Non-pigmented ciliary epithelial cell (primary cell): ENCODE measurements at places on chromosomes 5 and 9.
A peak's percentile ranks its signal among the peaks of the same experiment; 100 is the strongest.

- DNase-seq: no peak
Measured at GRCh38 chr9:92760494-92760893, 4.1 kb downstream of the BICD2 start.

- no peak for DNase-seq
Measured at GRCh38 chr5:87399720-87400119, 13.0 kb downstream of the CCNH start.

- peak; percentile 87 for DNase-seq
Measured at GRCh38 chr5:95817430-95817829, 5.1 kb downstream of the GLRX start.

DNA sequence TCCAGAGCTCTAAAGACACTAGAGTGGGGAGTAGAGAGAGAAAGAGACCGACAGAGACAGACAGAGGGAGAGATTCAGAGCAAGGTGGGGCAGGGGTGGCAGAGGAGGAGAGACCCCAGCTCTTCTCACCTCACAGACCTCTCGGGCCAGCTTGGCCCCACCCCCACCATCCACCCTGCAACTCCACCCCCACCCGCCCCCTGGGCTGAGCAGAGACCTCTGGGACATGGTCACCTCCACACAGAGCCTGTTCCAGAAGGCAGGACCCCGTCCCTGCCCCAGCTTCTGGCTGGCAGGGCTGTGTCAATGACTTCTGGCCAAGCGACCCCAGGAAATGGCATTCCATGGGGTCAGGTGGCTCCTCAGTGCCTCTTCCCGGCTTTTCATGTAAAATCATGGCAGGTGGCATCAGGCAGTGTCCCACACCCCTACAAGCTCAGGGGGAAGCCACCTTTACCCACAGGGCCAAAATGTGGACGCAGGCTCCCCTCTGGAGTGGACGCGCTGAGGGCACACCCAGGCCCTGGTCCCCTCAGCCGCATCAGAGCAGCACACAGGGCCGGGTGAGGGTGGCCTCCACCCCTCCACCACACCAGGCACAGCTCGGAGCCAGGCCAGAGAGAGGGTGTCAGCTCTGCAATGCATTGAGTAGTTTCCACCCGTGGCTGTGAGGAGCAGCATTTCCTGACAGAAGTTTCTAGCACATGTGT, 131.2 kb upstream of the LPCAT1 start:
- DNase-seq: no peak

- no peak for DNase-seq
Measured at GRCh38 chr5:144864118-144864517, 693.4 kb downstream of the KCTD16 start.

GRCh38 chr5:66958980-66959641, 237.5 kb downstream of the CD180 start:
- peak; percentile 60 for DNase-seq

GRCh38 chr9:137490532-137491186, 31.5 kb upstream of the NSMF start:
- DNase-seq: no peak

- no peak for DNase-seq
Measured at GRCh38 chr5:56200971-56201666, 32.0 kb downstream of the ANKRD55 start.

- no peak for DNase-seq
Measured at GRCh38 chr5:600886-601541, 11.1 kb upstream of the CEP72 start.

GRCh38 chr5:175821790-175822211, 49.6 kb upstream of the CPLX2 start:
- no peak for DNase-seq

DNA sequence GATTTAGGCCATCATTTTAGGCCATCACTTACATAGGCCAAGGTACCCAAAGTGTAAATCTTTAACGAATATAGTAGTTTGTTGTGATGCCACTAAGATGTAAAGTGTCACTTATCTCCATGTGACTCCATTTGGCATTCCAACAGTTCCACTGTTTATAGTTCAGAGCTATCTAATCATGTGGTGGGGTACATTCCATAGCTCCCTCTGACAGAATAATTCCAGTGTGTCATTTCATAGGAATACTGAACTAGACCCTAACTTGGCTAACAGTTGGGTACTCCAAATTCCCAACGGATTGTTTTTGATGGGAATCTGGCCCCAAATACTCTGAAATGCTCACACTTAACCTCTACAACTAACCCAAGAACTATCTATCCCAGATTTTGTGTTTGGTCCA, 76.7 kb upstream of the FST start:
- DNase-seq: no peak

DNA sequence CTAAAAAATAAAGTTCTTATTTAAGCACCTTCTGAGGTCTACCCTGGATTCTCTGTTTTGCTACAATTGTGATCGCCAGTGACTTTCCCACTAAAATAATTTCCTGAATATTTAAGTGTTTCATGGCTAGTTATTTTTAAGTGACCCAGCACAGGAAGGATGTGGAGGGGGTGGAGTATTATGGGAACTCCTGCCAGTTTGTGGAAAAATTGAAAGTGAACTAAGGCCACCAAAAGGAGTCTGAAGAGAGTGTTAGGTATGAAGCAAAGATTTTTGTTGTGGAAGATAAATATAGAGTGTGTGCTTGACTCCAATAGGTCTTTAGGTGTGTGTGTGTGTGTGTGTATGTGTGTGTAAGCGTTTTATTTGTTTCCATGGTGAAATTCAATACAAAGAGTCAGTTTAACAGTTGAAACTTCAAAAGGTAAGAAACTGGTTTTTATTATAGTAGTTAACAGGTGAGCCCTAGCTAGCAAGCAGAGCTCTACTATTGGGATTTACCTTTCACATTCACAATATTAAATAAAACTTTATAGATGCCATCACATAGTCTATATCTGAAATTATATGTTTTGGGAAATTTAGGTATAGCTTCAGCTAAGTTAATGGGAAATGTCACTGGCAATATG, 25.6 kb downstream of the RASGRF2 start:
- DNase-seq: no peak

- no peak for DNase-seq
Measured at GRCh38 chr5:60162441-60162840, 268.9 kb upstream of the PDE4D start.

- DNase-seq: no peak
Measured at GRCh38 chr5:39102684-39103155, 28.5 kb upstream of the RICTOR start.

GRCh38 chr5:124421584-124421983, 324.9 kb downstream of the ZNF608 start:
- no peak for DNase-seq

DNA sequence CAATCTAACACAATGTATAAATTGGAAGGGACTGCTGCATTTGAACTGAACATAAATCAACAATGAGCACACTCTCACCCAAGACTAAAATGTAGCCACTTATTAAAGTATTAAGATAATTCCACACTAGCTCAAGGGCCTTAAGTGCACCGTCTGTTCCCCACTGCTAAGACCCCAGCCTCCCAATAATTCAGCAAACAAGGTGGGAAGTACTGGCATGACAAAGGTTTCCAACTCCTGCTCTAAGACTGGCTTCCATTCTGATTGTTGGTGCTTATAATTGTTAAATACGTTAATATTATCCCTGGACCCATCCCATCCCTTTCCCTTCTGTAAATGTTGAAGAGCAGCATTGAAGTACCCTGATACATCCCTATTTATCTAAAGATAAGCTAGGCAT, 636.7 kb downstream of the NR2F1-AS1 start:
- DNase-seq: no peak

GRCh38 chr9:133505901-133506652, 18.7 kb downstream of the MYMK start:
- no peak for DNase-seq

DNA sequence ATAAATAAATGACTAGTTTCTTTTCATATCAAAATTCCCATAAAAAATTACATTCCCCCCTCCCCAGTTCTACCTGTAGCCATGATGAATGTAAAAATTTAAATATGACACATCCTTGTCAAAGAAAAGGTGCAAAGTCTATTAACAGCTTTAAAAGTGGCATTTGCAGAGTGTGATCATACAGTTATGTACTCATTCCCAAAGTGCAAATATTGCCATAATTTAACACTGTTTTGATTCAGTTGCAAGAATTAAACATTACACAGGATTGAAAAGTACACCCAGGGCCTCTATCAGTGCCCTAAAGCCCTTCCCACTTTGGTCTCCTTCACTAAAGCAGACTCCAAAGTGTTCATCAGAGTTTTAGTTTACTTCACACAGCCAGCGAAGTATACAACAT, 51.8 kb downstream of the RNF145 start:
- no peak for DNase-seq

GRCh38 chr9:37066139-37066725, 32.2 kb upstream of the PAX5 start:
- no peak for DNase-seq

DNA sequence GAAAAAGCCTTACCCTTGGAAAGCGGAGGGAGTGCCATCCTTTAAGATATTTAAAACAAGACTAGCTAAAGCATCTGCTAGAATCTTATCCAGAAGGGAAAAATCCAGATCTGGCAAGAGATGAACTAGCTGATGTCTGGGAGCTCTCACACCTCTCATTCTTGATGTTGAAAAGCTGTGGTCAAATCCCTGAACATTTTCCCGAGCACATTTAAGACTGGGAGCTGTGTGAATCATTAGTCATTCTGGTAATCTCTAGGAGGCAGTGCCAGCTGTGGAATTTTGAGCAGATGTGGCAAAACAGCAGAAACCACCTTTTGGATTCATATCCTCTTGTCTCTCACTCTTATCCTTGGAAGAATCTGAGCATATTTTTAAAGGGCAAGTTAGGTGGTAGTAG, 218.0 kb downstream of the MAN2A1 start:
- DNase-seq: peak; percentile 26

GRCh38 chr5:1793301-1793740, 6.3 kb downstream of the MRPL36 start:
- no peak for DNase-seq

DNA sequence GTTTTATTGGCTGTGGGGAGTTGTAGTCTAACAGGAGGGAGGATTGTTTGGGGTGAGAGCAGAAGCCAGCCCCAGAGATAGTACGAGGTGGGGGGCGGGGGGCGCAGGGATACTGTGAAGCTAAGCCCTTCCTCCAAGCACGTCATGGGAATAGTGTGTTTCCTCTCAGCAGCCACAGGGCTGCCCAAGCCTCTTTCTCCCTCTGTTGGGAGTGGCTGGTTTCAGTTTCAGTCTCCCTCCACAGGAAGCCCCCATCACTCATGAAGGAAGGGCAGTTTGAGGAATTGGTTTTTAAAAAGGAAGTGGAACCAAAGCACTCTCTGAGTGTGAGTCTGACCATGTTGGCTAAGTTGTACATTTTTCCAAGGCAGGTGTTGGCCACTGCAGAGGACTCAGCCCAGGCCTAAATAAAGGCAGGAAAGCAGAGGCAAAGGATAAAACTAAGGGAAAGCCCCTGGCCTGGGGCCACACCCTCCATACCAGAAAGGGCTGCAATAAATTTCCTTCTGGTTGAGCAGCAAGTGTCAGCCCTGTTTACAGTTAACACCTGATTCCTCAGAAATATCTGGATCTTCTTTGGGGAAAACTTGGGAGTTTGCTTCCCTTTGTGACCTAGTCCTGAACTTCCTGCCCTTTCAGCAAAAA, 3.2 kb downstream of the RAB24 start:
- DNase-seq: peak; percentile 27

GRCh38 chr5:171863935-171864334, 78.3 kb downstream of the SMIM23 start:
- peak; percentile 90 for DNase-seq

DNA sequence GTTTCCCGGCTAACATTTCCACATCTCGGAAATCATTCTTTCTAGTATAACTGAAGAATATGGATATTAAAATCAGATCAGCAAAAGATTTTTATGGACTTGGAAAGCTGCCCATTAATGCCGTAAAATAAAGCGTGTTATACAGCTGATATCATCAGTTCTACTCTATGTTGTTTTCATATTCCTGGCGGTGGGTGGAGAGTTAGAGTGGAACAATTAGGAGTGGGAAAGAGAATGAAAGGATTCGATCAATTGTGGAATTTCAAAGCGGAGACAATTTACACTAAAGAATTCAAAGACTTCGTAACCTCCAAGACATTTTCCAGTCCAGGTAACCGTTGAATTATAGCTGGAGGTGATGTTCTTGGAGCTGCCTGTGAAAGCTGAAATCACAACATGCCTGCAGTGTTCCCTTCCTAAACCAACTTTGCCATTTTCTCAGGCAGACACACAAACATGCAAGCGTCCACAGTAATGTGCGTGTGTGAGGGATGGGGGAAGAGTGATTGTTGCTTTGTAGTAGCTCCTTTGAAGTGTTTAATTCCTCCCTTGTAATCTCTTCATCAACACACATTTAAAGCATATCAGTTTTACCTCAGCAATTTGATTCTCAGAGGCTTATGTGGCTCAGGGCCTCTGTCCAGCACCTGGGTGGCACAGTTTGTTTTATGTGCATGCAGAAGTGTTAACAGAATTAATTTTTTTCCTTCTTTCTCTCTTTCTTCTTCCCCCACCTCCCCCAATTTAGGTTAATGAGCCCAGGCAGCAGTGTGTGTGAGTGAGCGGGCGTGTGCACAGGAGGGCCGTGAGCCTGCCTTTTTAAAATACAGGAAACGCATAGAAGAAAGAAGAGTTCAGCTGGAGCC, 544.1 kb downstream of the RAB3C start:
- no peak for DNase-seq

- DNase-seq: no peak
Measured at GRCh38 chr9:93645149-93645889, 68.9 kb downstream of the PHF2 start.

GRCh38 chr5:14522721-14523120, 58.9 kb upstream of the OTULINL start:
- DNase-seq: no peak

DNA sequence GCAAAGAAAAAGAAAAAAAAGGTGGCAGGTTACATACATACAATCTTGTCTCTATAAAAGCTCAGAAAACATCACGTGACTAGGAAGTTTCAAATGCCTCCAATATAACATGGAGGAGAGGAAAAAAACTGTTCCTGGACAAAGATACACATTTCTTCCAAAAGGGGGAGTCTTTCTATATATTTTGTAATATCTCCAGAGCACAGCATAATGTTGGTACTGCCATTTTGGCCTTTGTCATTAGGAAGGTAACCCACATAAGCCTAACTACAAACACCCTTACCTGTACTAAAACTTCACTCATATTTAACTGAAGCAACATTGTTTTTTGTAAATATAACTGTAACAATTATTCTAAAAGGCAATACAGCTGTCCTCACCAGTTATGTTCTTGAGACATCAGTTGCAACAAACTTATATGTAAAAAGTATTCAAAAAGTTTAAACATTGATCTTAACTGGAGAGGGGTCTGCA, 1.2 kb upstream of the BTF3 start:
- DNase-seq: peak; percentile 18

DNA sequence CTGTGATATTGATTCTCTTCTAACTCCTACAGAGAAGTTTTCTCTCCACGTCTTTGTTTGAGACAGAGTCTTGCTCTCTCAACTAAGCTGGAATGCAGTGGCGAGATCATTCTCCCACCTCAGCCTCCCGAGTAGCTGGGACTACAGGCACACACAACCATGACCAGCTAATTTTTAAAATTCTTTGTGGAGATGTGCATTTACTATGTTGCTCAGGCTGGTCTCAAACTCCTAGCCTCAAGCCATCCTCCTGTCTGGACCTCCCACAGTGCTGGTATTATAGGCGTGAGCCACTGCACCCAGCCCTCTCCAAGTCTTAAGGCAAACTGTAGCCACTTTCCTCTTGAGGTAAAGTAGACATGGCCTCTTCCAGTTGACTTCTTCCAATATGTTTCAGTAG, 72.2 kb downstream of the SNX18 start:
- no peak for DNase-seq

- DNase-seq: no peak
Measured at GRCh38 chr5:19713740-19714139, 274.3 kb downstream of the CDH18 start.
